ENCODE measurements at places on chromosomes 1 and 21.

GRCh38 chr1:164561472-164561871, 2.5 kb downstream of the PBX1 start:
- DNase-seq, result no peak

DNA sequence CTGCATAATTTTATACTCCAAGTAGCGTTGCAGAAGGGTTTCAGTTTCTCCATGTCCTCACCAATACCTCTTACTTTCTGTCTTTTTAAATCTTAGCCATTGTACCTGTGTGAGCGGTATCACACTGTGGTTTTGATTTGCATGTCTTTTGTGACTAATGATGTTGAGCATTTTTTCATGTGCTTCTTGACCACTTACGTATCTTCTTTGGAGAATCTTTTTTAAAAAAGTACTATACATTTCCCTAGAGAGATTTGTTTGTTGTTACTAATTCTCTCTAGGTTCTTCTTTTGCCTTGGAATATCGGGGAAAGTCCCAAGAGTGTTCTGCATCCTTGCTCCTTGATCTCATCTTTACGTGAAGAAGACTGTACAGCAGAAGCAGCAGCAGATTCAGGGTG, 81.8 kb upstream of the WARS2 start:
- no peak for DNase-seq

DNA sequence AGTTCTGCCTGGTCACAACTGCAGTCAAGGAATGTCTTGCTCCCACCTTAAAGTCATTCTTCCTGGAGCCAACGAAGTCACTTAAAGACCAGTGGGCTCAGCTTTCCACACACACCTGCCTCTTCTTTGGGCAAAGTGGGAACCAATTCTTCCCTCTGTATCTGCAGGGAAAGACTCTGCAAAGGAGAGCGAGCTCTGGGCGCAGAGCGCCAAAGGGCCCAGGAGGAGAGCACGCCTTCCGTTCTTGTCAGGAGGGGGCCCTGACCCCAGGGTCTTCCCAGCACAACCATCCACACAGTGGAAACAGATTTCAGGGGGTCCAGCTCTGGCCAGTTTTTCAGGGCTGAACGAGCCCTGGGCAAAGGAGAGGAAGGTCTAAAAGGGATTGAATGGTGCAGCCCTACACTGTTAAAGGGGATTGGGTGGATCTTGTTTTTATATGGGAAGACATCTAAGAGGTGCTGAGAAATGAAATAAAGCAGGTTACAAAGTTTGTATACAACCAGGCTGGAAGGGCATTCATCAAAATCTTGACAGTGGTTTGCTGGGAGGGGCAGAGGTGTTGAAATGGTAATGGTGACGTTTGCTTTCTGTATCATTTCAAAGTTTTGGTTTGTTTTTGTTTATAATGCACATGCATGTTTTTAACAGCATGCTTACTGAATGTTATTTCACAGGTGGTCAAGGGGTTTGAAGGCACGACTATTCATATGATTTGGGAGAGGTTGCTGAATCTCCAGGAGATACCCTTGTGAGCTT, 6.8 kb upstream of the OLIG2 start:
- DNase-seq, result no peak

- DNase-seq, result no peak
Observed at GRCh38 chr21:27366646-27367235, 399.9 kb upstream of the ADAMTS5 start.

GRCh38 chr1:2539312-2539907, 9.3 kb upstream of the HES5 start:
- DNase-seq, result no peak
